GM12892 (cell line): ENCODE measurements at places on chromosomes 2 and 18.

DNA sequence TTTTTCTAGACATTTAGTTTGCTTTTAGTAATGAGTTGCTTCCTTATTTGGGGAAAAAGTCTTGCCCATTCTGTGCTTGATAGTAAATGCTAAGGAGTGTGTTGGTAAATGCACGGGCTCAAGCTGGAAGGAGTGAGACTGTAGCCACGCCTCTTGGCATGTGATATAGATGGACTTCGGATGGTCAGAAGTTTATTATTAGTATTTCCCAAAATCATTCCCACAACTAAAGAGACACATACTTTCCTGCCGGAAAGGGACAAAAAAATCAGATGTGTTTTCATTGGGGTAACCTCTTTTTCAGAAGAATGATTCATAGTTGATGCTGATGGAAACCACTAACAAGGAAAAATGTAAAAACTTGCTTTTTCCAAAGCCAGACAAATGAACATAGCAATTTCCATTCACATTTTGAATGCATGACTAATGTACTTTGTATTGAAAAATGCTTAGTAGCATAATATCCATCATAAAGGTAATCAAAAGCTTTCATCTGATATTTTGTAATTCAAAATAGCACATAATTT, 133.2 kb downstream of the ZNF532 start:
- no peak for DNase-seq

- DNase-seq, result no peak
Measured at GRCh38 chr2:17951563-17951962, 73.1 kb downstream of the KCNS3 start.

DNA sequence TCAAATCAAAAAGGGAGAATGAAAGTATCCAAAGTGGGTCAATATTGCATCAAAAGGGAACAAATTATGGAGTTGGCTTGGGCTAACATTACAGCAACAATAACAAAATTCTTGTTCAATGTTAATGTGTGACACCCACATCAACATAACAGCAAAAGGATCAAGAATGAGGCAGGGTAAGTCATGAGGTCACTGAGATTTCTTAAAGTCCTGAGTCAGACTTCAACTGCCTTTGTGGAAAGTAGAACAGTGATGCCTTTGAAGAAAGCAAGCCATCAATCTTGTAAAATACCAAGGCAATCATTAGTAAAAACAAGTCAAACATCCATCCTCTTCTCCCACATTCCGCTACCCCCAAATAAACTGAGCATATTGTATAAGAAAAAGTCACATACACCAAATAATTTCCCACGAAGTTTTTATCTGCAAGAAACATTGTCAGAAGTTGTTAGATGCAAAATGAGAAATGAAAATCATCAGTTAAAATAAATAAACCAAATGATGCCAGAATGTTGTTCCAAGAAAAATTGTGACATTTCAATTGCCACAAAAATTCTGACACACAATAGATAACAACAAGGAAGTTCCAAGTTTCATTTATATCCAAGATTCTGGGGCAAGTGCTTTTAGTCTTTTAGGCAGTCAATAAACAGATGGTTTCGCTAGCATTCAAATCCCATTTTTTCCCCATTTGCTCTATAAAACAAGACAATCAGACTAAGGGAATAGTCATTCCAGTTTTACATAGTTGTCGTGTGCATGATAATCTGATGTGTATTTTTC, 216.1 kb upstream of the SETBP1 start:
- DNase-seq, result no peak

GRCh38 chr2:240280621-240281020, 140.2 kb upstream of the OTOS start:
- DNase-seq, result no peak

GRCh38 chr2:235498541-235498940, 4.7 kb downstream of the AGAP1 start:
- DNase-seq, result no peak

DNA sequence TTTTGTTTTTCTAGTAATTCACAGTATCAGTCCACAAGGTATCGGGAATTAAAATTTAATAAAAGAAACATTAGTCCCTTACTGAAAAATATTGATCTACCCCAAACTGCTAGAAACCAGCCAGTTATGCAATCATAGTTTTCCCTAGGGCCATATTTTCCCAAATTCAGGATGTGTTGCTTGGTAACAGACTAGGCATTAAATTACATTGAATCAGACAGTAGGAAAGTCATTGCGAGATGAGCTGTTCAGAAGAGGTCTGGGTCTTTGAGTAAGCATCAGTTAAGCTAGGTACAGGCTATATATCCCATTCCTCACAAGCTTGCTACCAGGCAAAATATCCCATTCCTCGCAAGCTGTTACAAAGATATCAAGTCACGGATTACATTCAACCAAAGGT, 123.0 kb upstream of the CCDC150 start:
- DNase-seq, result no peak

- DNase-seq, result no peak
Measured at GRCh38 chr2:127598711-127599110, 47.2 kb upstream of the GPR17 start.

DNA sequence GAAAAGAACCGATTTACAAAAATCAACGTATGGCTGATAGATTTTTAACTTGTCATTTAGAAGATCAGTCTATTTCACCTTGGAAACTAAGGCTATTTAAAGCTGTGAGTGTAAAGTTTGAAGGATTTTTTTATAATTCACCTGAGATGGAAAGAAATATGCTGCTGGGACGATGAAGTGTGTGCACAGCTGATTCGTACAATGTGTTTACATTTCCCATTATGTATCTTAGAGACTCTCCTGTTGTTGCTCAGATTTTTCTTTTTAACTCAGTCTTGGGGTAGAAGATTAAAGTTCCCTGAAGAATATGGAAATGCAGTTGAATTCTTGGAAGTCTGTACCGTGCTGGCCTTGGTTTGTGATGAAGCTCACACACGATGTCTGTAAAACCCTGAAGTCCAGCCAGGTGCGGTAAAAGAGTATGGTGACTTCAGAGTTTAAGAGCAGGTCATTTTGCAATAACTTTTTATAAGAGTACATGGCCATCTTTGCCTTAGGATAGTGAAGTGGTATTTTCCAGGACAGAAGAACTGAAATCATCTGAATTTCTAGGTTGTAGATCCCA, 250.1 kb downstream of the PRKCE start:
- no peak for DNase-seq

DNA sequence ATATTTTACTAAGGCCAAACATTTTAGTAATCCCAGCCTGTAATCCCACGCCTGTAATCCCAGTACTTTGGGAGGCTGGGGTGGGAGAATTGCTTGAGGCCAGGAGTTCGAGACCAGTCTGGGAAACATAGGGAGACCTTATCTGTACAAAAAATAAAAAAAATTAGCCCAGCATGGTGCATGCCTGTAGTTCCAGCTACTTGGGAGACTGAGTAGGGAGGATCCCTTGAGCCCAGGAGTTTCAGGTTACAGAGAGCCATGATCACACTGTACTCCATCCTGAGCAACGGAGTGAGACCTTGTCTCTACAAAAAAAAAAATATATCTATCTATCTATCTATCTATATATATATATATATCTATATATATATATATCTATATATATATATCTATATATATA, 19.1 kb downstream of the KLHL23 start:
- DNase-seq, result no peak

- no peak for DNase-seq
Measured at GRCh38 chr2:66982766-66983165, 414.4 kb upstream of the ETAA1 start.

GRCh38 chr2:157336137-157337010, 10.8 kb upstream of the ERMN start:
- no peak for DNase-seq

DNA sequence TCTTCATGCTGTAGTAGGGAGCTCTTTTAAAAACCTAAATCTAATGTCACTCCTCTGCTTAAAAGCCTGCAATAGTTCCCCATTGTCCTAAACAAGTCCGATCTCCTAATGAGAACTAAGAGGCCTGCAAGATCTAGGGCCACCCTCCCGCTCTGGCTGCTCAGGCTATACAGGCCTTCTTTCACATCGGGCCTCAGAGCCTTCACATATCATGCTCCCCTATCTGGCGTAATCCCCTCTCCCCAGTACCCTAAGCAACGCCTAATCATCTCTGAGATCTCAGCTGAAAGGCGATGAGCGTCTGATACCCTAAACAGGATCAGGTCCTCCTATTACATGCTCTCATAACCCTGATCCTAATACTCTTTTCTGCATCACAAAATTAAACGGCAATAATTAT, 1.9 kb downstream of the MAP4K3 start:
- no peak for DNase-seq

- DNase-seq, result no peak
Measured at GRCh38 chr2:159071190-159071915, 102.9 kb downstream of the TANC1 start.

DNA sequence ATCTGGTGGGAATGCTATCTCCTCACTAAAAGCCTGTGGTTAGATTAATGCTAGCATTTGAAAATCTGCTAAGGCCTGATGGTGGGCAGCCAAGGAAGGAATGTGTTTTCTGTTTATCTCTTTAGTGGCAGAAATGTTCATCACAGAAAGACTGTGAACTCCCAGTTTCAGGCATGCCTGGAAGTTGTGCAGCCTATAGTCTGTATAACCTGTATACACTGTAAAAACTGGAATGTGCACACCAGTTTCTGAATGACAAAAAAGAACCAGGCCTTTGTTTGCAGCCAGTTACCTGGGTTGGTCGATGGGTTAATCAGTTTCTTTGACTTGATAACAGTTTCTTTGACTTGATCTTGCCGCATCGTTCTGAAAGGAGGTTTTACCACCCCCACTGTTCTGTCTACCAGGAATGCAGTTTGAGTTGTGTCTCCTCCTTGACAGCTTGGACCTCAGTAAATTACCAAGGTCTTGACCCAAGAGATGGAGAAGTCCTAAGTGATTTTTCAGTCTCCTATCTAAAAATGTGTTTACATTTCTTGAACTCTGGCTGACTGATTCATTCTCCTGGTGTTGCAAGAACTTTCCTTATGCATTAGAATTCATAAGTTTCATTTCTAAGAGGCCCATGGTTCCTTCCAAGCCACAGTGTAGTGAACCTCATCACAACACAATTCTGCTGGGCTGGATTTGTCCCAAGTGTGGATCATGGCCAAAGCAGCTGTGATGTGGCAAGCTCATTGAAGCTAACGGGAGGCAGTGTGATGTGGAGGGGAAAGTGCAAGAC, 62.2 kb downstream of the KIAA2012 start:
- DNase-seq, result no peak

- no peak for DNase-seq
Measured at GRCh38 chr2:205763708-205764211, 81.5 kb downstream of the NRP2 start.

GRCh38 chr2:88753833-88754584, 62.5 kb downstream of the RPIA start:
- peak; percentile 38 for DNase-seq

DNA sequence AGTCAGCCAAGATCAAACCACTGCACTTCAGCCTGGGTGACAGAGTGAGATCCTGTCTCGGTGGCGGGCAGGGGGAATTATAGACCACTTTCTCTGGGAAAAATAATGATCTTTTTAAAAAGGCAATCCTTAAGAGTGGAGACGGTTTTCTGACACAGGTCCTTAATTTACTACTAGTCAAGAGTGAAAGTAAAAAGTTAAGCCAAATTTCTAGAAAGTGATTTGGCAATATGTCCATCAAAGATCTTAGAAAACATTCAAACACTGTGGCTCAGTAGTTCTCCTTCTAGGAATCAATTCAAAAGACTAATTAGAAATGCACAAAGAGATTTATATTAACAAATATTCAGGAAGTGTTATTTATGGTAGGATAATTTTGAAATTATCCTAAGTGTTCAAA, 148.5 kb upstream of the DNMT3A start:
- DNase-seq, result no peak

- DNase-seq, result no peak
Measured at GRCh38 chr2:220499225-220499624, 871.8 kb downstream of the SLC4A3 start.

GRCh38 chr18:14927701-14928100, 179.7 kb downstream of the ANKRD30B start:
- DNase-seq, result no peak

- no peak for DNase-seq
Measured at GRCh38 chr2:188189356-188189755, 102.3 kb upstream of the GULP1 start.

DNA sequence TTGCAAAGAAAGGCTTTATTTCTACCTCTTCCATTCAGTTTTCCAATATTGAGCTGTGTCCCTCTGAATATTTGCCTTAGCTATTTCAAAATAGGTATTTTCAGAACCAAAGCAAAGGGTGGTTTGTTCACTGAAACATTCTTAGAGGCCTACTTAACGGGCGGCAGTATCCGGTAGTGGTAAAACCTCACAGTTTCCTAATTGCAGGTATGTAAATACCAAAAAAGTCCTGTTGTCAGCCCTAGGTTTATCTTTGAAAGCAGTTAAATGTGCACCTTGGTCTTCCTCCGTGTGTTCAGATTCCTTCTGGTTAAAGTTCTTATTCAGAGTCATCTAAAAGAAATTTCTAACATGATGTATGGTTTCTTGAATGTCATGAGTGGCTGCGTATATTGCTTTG, 38.9 kb downstream of the CCNT2 start:
- DNase-seq, result no peak

GRCh38 chr2:143955401-143956065, 564.4 kb downstream of the ZEB2 start:
- DNase-seq, result no peak

DNA sequence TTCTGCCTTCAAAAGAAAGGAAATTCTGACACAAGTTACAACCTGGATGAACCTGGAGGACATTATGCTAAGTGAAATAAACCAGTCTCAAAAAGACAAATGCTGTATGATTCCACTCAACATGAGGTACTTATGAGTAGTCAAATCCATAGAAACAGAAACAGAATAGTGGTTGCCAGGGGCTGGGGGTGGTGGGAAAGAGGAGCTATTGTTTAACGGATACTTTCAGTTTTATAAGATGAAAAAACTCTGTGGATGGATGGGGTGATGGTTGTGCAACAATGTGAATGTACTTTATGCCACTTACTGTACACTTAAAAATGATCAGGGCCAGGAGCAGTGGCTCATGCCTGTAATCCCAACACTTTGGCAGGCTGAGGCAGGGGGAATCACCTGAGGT, 15.4 kb downstream of the SLC35F5 start:
- no peak for DNase-seq

- no peak for DNase-seq
Measured at GRCh38 chr2:55827855-55828254, 95.7 kb downstream of the EFEMP1 start.

DNA sequence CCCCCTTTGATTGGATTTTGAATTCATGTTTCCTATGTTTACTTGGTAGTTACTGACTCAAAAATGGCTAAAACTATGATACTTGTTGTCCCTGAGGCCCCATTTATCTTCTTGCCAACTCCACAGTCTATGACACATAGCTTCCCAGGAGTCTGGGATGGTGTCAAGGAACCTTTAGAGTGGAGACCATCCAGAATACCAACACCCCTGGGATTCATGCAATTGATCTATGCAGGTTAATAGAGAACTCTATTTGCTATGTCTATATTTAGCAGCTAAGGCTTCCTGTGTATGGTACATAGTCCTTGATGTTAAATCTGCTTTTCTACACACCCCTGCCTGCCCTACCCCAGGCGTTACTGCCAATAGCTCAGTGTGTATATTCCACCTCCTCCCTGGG, 218.5 kb upstream of the HDAC4 start:
- no peak for DNase-seq

GRCh38 chr2:9737053-9737875, 106.0 kb upstream of the TAF1B start:
- peak; percentile 57 for DNase-seq

GRCh38 chr2:118374974-118375755, 286.9 kb downstream of the INSIG2 start:
- no peak for DNase-seq
